Mesenteric fat pad (tissue), 1 donor: ENCODE measurements at places on chromosomes 5 and 9. TPM values are rescaled to one million over a fixed set of nuclear protein-coding genes. Genes with fewer than 3 reads are reported as not detected.

DNA sequence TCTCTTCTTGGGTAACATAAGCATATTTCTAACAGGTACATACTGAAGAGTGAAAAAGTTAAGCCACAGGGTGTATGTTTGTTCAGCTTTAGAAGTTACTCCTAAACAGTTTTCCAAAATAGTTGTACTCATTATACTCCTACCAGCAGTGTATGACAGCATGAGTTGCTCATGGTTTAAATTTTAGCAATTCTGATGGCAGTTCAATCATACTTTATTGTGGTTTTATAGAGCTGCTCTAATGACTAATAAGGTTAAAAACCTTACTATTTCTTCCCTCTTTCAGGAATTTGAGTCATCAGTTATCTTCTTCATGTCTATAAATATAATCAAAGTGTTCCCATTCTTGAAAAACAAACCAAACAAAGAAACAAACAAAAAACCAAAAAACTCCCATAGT, 81.5 kb downstream of the CAAP1 start:
- DNase-seq: no peak

DNA sequence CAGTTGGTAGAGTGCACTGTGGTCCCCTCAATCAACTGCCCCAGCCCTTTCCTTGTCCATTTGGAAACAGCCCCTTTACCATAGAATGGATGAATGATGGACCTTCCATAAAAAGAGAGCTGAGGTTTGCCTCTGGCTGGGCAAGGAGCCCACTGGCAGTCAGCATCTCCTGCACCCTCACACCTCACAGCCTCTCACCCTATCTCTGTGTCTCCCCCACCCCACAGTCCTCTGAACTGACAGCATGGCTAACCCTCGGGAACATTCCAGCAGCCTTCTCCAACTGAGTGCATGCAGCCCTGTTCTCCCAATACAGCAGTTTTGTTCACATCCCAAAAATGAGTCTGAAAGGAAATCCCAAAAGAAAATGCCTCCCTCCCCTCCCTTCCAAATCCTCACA, 51.7 kb downstream of the RETREG1 start:
- DNase-seq: no peak

DNA sequence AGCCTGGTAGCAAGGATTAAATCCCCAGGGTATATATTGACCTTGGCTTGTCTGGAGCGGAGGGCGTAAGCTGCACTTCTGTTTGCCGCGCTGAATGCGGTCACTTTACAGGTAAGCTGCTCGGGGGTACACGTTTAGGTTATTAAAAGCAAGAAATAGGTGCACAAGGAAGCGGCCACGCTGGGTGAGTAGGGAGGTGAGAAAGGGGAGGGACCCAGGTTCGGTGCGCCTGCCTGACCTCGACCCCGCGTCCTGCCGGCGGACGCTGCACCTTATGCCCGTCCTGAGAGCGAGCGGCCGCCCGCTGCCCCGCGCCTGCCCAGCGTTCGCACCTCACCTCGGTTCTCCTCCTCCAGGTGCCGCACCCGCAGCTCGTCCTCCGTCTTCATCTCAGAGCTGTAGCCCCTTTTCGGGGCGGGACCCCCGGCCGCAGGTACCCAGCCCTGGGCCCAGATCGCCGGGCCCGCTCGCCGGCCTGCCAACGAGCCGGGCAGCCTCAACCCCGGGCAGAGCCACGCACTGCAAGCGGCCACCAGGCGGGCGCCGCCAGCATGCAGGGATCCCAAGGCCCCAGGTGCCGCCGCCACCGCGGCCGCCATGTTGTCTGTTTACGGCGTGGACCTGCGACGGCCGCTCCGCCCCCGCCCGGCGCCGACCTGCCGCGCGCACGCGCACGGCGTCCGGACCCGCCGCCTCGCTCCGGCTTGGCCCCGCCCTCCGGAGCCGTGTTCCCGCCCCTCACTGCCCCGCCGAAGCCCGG, at the start of gene AUH:
TSS of gene AUH (minus strand) at position 628 of the 760 bp plus-strand sequence. CDS start at position 599, 29 bp downstream.
- DNase-seq: peak; percentile 96

- DNase-seq: no peak
Observed at GRCh38 chr5:51109786-51110410, 273.4 kb upstream of the ISL1 start.

GRCh38 chr9:126696401-126697145, 82.8 kb downstream of the LMX1B start:
- no peak for DNase-seq

GRCh38 chr9:13568405-13568804, 288.9 kb upstream of the MPDZ start:
- DNase-seq: no peak

DNA sequence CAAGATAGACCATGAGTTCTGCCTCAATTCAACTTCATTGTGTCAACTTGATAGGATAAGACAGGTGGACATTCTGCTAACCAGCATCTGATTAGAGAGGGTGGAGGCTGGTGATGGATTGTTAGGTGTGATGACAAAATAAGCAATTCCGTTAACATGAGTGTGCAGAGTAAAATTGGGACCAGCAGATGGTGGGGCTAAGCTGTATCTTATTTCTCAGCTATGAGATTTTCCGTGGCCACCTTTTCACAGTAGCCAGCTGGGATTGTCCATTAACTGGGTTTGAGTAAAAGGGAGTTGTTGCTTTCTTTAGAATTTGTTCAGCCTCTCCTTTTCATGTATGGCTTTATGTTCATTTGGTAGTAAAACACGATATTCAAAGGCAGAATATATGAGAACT, 28.8 kb upstream of the TAL2 start:
- DNase-seq: no peak

GRCh38 chr5:142176255-142176654, 67.7 kb downstream of the NDFIP1 start:
- DNase-seq: peak; percentile 26

DNA sequence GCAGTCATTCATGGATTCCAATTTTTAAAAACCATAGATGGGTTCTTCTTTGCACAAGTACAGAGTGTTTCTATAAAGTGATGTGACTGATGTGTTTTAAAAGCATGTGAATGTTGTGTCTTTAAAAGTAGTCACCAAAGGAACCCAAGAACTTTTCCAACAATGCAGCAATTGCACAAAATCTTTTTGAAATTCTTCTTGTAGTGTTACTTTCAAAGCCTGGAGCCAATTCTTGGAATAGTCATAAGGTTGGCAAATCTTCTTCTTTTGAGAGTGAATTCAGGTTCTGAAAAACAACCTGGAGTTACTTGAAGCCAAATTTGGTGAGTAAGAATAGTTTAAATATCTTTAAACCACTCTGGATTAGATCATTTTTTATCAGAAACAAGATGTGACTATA, 10.5 kb downstream of the GRAMD2B start:
- DNase-seq: no peak

DNA sequence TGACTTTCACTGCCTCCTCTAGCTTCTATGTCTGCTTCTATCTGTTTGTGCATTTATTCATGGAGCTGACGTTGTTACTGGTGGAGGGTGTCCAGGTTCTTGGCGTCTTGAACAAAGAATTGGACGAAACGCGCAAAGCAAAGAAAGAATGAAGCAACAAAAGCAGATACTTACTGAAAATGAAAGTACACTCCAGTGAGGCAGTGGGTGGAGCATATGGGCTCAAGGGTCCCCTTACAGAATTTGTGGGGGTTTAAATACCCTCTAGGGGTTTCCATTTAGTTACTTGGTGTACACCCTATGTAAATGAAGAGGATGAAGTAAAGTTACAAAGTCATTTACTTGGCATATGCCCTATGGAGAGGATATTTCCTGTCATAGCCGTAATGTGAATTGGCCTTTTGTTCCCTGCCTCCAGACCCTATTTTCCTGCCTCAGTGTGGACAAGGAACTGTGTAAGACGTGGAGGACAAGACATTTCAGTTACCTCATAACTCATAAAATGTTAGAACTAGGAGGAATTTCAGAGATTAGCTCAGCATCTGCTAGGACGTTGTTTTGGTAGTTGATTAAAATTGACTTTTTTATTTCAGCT, 3.1 kb downstream of the POLR3G start:
- no peak for DNase-seq

Gene PRSS3
- total RNA-seq: not detected

Gene IPPK
- total RNA-seq: 10.1 TPM

Gene ENTPD2
- not detected for total RNA-seq

Gene UBE2R2
- total RNA-seq: 43.6 TPM

Gene FST
- 2.9 TPM for total RNA-seq

Gene CHSY3
- 4.8 TPM for total RNA-seq

Gene ZDHHC11B
- 6.9 TPM for total RNA-seq

Gene OR13C3
- total RNA-seq: not detected

Gene PDE8B
- 37.5 TPM for total RNA-seq
